ENCODE measurements at places on chromosomes 16 and 17. TPM values are rescaled to one million over a fixed set of nuclear protein-coding genes. Genes with fewer than 3 reads are reported as not detected.
A peak's percentile ranks its signal among the peaks of the same experiment; 100 is the strongest.

Gene NACA2
- total RNA-seq = not detected

Gene PMFBP1
- not detected for total RNA-seq

Gene AOC2
- 0.55 TPM for total RNA-seq

Gene EXOC3L1
- 1.8 TPM for total RNA-seq

Gene AP1G1
- total RNA-seq = 53.7 TPM

- DNase-seq = no peak
- no peaks in the 10 kb centered on the region for H3K4me1 ChIP-seq
- H3K27ac ChIP-seq = no peak overlapping the region
- peaks cover 98% of the 10 kb centered on the region for H3K27me3 ChIP-seq
Observed at GRCh38 chr17:48308581-48308980, 121.4 kb downstream of the SKAP1 start.

DNA sequence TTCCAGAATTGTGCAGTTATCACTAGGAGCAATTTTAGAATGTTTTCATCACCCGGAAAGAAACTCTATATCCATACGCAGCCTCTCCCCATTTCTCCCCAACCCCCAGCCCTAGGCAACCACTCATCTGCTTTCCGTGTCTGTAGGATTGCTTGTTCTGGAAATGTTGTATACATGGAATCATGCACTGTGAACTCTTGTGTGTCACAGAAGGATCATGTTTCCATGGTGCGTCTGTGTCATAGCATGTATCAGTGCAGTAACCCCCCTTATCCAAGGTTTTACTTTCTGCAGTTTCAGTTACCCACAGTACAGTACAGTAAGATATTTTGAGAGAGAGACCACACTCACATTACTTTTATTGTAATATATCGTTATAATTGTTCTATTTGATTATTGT is 299.4 kb downstream of the CPPED1 start:
- no peaks in the 10 kb centered on the region for H3K27me3 ChIP-seq
- H3K27ac ChIP-seq = no peak overlapping the region
- no peaks in the 10 kb centered on the region for H3K4me1 ChIP-seq
- H3K4me3 ChIP-seq = no peak overlapping the region
- no peaks in the 10 kb centered on the region for H3K36me3 ChIP-seq
- no peak for DNase-seq

GRCh38 chr16:24850289-24850938 is 4.7 kb downstream of the SLC5A11 start:
- H3K4me3 ChIP-seq = no peak overlapping the region
- no peak overlapping the region for H3K27ac ChIP-seq
- no peak for DNase-seq
- H3K36me3 ChIP-seq = no peaks in the 10 kb centered on the region
- H3K27me3 ChIP-seq = peaks cover 4% of the 10 kb centered on the region

GRCh38 chr17:42681976-42682721 is at the start of gene CNTNAP1:
CNTNAP1 (plus strand) TSS chr17:42682531; CDS start chr17:42682830, 299 bp downstream.
- H3K4me1 ChIP-seq = peaks cover 70% of the 10 kb centered on the region
- H3K36me3 ChIP-seq = no peaks in the 10 kb centered on the region
- H3K27ac ChIP-seq = peak within 1 kb of the TSS; percentile 42

DNA sequence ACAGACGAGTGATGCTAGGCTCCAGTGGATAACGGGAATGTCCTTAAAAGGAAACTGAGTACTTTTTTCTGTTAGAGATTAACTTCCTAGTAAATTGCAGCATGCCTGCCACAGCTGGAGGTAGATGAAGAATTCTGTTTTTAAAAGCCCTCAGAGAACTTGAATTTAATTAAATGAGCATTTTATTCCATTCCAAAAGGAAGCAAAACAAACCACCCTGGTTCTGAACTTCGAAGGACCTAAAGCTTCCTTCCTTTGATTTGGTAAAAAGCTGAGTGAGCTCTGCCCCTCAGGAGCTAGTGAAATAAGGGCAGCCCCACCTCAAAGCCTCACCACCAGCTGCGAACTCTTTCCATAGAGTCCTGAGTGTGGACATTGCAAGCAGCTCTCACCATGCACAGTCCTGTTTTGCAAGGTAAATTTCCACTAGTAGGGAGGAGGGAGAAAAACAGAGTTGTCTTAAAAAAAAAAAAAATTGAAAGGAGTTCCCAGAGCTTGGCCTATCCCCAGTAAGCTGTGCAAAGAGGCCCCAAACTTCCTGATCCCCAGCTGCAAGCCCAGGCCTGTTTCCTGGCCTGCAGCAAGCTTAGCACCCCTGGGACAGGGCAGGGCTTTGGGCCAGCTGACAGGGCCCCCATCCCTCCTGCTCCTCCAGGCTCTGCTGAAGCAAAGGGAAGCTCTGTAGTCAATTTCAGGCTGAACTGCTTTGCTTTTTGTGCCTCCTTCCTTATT is 11.2 kb downstream of the CHD9NB start:
- H3K36me3 ChIP-seq = no peaks in the 10 kb centered on the region
- H3K4me3 ChIP-seq = peak overlapping the region; percentile 27
- H3K27me3 ChIP-seq = peaks cover 24% of the 10 kb centered on the region
- peaks cover 7% of the 10 kb centered on the region for H3K4me1 ChIP-seq
- peak; percentile 86 for DNase-seq

GRCh38 chr17:33012522-33013033 is 20.9 kb downstream of the SPACA3 start:
- no peak overlapping the region for H3K4me3 ChIP-seq
- H3K27me3 ChIP-seq = no peaks in the 10 kb centered on the region
- H3K4me1 ChIP-seq = no peaks in the 10 kb centered on the region
- H3K27ac ChIP-seq = no peak overlapping the region
- no peak for DNase-seq
- no peaks in the 10 kb centered on the region for H3K36me3 ChIP-seq

DNA sequence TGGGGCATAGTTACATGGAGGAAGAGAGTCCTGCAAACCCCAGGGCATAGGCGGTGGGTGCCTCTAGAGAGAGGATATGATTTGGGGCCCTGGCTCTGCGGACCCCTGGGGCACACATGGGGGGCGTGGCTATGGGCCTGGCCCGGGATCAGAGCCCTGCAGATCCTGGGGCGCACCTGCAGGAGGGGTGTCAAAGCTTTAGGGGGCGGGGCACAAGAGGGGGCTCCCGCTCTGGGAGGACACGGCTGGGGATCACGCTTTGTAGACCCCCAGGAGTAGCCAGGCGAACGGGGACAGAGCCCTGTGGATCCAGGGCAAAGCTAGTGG is 497 bp downstream of the BCL7C start:
- H3K4me1 ChIP-seq = peaks cover 40% of the 10 kb centered on the region
- peaks cover 40% of the 10 kb centered on the region for H3K36me3 ChIP-seq
- DNase-seq = no peak
- peak overlapping the region; percentile 99 for H3K27ac ChIP-seq
- no peaks in the 10 kb centered on the region for H3K27me3 ChIP-seq
- peak overlapping the region; percentile 82 for H3K4me3 ChIP-seq

DNA sequence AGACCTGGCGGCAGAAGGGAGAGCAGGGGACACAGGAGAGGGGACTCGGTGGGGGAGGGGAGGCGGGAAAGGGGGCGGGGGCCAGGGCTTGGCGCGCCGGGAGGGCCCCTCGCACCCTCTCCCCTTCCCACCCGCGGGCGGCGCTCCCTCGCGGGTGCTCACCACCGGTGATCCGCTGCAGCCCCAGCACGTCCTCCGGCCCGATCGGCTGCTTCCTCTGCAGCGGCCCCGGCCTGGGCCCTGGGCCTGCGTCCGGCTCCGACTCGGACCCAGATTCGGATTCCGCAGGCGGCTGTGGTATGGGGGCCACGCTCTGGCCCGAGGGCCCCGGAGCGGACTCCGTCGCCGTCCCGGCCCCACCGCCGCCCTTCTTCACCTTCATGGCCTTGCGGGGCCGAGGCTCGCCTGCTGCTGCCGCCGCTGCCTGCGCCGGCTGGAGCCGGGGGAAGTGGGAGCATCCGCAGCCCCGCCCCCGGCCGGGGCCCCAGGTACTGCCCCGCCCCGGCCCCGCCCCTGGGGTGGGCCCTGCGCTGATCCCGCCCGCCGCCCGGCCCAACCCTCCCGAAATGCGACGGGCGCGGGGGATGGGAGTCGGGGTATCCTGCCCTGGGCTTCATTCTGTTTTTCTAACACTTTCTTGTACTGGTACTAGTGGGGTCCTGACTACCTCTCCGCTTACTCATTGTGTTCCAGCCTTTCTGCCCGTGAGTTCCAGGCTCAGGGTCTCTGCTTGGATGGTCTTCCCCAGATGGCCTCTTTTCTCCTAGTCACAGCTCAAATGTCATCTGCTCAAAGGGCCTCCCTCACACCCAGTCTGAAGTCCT is at the start of gene UNC119:
Gene UNC119, minus strand, starts transcription at position 449 of the 824 bp plus-strand sequence. Its CDS starts 67 bp downstream, at position 382.
- H3K4me1 ChIP-seq = peaks cover 37% of the 10 kb centered on the region
- peaks cover 33% of the 10 kb centered on the region for H3K36me3 ChIP-seq
- H3K27me3 ChIP-seq = no peaks in the 10 kb centered on the region
- peak within 1 kb of the TSS; percentile 90 for H3K27ac ChIP-seq
- DNase-seq = peak; percentile 67

- no peak overlapping the region for H3K4me3 ChIP-seq
- H3K27me3 ChIP-seq = no peaks in the 10 kb centered on the region
- H3K27ac ChIP-seq = no peak overlapping the region
- no peak for DNase-seq
- no peaks in the 10 kb centered on the region for H3K36me3 ChIP-seq
Observed at GRCh38 chr16:57604177-57604576, 24.3 kb upstream of the ADGRG1 start.

GRCh38 chr17:82216301-82217119 is 3.9 kb upstream of the CCDC57 start:
- H3K27ac ChIP-seq = peak overlapping the region; percentile 55
- DNase-seq = peak; percentile 61
- peaks cover 27% of the 10 kb centered on the region for H3K4me1 ChIP-seq

DNA sequence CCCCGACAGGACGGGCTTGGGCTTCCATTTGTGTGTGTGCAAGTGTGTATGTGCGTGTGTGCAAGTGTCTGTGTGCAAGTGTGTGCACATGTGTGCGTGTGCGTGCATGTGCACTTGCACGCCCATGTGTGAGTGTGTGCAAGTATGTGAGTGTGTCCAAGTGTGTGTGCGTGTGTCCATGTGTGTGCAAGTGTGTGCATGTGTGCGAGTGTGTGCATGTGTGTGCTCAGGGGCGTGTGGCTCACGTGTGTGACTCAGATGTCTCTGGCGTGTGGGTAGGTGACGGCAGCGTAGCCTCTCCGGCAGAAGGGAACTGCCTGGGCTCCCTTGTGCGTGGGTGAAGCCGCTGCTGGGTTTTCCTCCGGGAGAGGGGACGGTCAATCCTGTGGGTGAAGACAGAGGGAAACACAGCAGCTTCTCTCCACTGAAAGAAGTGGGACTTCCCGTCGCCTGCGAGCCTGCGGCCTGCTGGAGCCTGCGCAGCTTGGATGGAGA is 23.1 kb upstream of the ITGAX start:
- H3K4me3 ChIP-seq = no peak overlapping the region
- DNase-seq = no peak
- peaks cover 42% of the 10 kb centered on the region for H3K27me3 ChIP-seq
- peaks cover 4% of the 10 kb centered on the region for H3K4me1 ChIP-seq
- H3K36me3 ChIP-seq = no peaks in the 10 kb centered on the region

DNA sequence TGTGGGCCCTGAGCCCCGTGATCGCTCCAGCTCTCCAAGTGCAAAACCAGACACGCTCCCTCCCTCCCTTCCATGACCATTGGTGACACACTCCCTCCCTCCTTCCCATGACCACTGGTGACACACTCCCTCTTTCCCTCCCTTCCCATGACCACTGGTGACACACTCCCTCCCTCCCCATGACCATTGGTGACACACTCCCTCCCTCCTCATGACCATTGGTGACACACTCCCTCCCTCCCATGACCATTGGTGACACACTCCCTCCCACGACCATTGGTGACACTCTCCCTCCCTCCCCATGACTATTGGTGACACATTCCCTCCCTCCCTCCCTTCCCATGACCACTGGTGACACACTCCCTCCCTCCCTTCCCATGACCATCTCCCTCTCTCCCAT is 56.3 kb downstream of the LMF1 start:
- peaks cover 7% of the 10 kb centered on the region for H3K36me3 ChIP-seq
- H3K4me1 ChIP-seq = no peaks in the 10 kb centered on the region
- H3K27ac ChIP-seq = no peak overlapping the region
- no peak overlapping the region for H3K4me3 ChIP-seq
- no peak for DNase-seq
- no peaks in the 10 kb centered on the region for H3K27me3 ChIP-seq

GRCh38 chr16:68411086-68411485 is 37.2 kb downstream of the SMPD3 start:
- no peaks in the 10 kb centered on the region for H3K36me3 ChIP-seq
- no peak overlapping the region for H3K27ac ChIP-seq
- no peak for DNase-seq
- no peaks in the 10 kb centered on the region for H3K4me1 ChIP-seq
- no peak overlapping the region for H3K4me3 ChIP-seq
- H3K27me3 ChIP-seq = peaks cover 32% of the 10 kb centered on the region

GRCh38 chr17:73390221-73390620 is 78.4 kb upstream of the CDC42EP4 start:
- H3K4me1 ChIP-seq = no peaks in the 10 kb centered on the region
- no peaks in the 10 kb centered on the region for H3K27me3 ChIP-seq
- no peaks in the 10 kb centered on the region for H3K36me3 ChIP-seq
- DNase-seq = no peak

DNA sequence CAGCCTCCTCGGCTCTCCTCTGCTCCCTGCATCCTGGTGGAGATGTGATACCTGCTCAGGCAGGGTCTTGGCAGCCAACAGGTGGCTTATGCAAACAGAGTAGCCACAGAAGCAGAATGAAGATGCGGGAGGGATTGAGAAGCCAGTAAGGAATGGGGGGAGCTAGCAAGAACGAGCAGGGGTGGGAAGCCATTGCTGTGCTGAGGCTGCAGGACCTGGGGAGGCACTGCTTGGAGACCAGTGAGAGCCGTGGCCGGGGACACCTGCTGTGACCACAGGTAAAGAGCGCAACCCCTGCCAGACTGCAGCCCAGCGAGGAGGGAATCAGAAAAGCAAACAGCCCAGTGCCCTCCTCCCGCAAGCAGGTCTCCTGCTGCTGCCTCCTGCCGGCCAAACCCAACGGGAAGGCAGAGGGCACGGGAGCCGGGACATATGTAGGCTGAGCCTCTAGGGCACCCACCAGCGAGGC is 14.7 kb downstream of the AIPL1 start:
- DNase-seq = no peak
- H3K4me1 ChIP-seq = no peaks in the 10 kb centered on the region
- H3K36me3 ChIP-seq = no peaks in the 10 kb centered on the region
- no peak overlapping the region for H3K4me3 ChIP-seq
- peaks cover 18% of the 10 kb centered on the region for H3K27me3 ChIP-seq

DNA sequence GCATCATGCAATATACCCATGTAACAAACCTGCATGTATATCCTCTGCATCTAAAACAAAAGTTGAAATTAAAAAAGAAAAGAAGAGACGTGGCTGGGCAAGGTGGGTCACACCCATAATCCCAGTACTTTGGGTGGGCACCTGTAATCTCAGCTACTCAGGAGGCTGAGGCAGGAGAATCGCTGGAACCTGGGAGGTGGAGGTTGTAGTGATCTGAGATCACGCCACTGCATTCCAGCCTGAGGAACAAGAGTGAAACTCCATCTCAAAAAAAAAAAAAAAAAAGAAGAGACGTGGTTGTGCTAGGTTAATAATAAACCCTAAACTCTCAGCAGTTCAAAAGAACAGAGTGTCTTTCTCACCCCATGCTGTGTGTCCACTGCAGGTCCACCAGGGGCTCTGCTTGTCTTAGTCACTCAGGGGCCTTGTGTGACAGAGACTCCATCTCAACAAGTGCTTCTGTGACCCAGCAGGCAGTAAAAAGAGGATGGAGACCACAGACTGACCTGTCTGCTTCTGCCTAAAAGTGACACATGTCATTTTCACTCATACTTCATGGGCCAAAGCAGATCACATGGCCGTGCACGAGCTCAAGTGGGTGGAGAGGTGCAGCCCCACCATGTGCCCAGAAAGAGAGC is 22.3 kb upstream of the N4BP1 start:
- no peak overlapping the region for H3K27ac ChIP-seq
- H3K27me3 ChIP-seq = no peaks in the 10 kb centered on the region
- peaks cover 4% of the 10 kb centered on the region for H3K4me1 ChIP-seq
- no peaks in the 10 kb centered on the region for H3K36me3 ChIP-seq
- no peak overlapping the region for H3K4me3 ChIP-seq

Data from heart right ventricle (tissue), 16 donors.